NCI-H82 (cell line): ENCODE measurements at places on chromosomes 1 and 21.
A peak's percentile ranks its signal among the peaks of the same experiment; 100 is the strongest.

GRCh38 chr1:24191860-24192259 lies 4.8 kb upstream of the IFNLR1 start:
- no peak for DNase-seq

DNA sequence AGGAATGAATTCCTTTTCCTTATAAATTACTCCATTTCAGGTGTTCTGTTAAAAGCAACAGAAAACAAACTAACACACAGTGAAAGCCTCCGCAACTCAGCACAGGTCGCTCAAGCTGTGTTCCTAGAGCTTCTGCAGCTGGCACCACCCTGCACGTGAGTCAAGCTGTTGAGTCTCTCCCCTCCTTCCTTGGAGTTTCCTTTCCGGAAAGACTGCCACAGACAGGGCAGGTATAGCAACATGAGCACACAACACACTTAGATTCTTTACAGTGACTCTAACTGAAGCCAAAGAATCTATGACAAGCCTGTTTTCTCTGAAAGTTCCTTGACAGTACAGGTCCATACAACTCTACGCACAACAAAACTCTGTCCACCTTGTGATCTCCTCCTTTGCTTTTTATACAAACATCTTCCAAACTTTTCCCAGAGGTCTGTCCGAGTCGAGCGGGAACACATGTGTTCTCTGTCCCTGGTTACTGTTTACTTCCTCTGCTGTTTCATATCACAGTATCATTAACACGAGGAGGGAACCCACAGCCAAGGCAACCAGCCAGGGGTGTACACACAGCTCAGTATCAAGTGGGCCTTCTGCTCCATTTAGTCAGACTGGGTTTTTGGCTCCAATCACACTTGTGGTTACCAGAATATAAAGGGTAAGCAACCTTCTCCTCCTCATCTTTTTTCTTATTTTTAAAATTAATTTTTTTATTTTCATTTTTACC lies 38.7 kb upstream of the DESI2 start:
- no peak for DNase-seq

GRCh38 chr21:46507562-46507961 lies 48.9 kb downstream of the DIP2A start:
- DNase-seq, result no peak

- DNase-seq, result no peak
These were observed 299.7 kb downstream of the GRIK1 start for GRCh38 chr21:29640080-29640508.

GRCh38 chr21:42495765-42496119 lies 282 bp downstream of the RSPH1 start:
- DNase-seq, result peak; percentile 69

DNA sequence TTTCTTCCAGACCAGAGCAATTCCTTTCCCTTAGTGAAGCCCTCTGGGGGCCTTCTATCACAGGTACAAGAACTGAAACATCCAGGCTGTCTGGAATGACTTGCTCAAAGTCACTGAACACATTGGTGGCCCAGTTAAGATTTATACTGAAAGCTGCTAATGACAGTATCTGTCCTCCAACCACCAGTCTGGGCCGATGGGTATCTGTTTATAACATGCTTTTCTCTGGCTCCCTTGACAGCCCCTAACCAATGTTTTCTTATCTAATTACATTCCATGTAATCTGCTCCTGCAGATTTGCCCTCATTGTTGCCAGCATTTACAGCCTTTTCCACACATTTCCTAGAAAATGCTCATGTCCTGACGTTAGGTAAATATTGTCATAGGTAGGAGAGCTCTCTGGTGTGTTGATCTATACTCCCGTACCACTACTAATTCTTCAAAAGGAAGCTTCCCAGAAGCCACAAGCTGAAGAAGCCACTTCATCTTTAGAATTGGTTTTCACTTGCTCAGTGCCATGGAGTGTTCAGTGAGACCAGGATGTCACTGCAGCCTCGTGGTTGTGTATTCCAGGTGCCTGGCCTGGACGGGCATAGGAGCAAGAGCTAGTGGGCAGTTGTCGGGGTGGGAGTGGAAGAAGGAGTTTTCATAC lies 163.9 kb downstream of the TSEN15 start:
- peak; percentile 23 for DNase-seq

DNA sequence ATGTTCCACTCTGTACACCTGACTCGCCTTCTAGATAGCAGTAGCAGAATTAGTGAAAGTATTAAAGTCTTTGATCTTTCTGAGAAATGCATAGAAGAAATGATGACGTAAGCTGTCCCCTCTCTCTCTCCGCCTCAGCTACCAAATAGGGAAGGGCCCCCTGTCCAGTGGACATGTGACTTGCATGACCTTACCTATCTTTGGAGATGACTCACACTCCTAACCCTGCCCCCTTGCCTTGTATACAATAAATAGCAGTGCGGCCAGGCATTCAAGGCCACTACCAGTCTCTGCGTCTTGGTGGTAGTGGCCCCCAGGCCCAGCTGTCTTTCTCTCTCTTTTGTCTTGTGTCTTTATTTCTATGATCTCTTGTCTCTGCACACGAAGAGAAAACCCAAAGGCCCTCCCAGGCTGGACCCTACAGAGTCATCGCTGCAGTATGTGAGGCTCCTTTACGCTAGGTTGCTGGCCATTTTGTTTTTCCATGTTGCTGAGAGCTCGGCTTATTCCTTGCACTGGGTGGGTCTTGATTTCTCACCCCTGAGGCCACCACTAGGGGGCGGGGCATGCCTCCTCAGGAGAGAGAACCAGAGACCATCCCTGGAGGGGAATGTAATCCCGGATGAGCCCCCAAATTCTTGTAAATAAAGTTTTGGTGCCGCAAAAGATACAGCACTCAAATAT lies 16.0 kb upstream of the ZBTB8B start:
- peak; percentile 60 for DNase-seq

GRCh38 chr1:235997049-235997448 lies 67.8 kb downstream of the NID1 start:
- no peak for DNase-seq

- DNase-seq, result no peak
These were observed 232.2 kb upstream of the PKN2 start for GRCh38 chr1:88451856-88452255.

GRCh38 chr1:180997843-180998504 lies 24.7 kb downstream of the STX6 start:
- no peak for DNase-seq

GRCh38 chr1:10794724-10795275 lies 1.6 kb downstream of the CASZ1 start:
- peak; percentile 75 for DNase-seq

DNA sequence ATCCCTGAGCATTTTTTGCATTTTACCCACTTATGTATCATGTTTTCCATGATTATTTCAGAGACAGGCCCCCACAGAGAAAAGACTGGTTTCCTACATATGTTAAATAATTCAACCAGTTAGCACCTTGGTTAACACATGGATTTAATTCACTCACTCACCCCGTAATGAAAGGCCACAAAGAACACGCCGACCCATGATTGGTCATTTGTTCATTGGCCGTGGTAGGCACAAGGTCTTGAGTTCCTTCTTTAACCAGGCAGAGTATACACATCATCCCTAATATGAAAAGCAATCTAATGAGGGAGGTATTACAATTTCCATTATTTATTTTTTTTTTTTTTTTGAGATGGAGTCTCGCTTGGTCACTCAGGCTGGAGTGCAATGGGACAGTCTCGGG lies 50.6 kb downstream of the RPS6KA1 start:
- no peak for DNase-seq

- no peak for DNase-seq
These were observed 2.9 kb downstream of the KLHL17 start for GRCh38 chr1:963301-963651.
